ENCODE measurements at places on chromosomes 5 and 9. TPM values are rescaled to one million over a fixed set of nuclear protein-coding genes. Genes with fewer than 3 reads are reported as not detected.

The TNPO1 gene
- 126 TPM for total RNA-seq

The CDK9 gene
- total RNA-seq: 81.0 TPM

The TRIM36 gene
- total RNA-seq: 0.62 TPM

The GRM6 gene
- total RNA-seq: not detected

GRCh38 chr9:132451276-132451675, 41.3 kb downstream of the CFAP77 start:
- DNase-seq: no peak

DNA sequence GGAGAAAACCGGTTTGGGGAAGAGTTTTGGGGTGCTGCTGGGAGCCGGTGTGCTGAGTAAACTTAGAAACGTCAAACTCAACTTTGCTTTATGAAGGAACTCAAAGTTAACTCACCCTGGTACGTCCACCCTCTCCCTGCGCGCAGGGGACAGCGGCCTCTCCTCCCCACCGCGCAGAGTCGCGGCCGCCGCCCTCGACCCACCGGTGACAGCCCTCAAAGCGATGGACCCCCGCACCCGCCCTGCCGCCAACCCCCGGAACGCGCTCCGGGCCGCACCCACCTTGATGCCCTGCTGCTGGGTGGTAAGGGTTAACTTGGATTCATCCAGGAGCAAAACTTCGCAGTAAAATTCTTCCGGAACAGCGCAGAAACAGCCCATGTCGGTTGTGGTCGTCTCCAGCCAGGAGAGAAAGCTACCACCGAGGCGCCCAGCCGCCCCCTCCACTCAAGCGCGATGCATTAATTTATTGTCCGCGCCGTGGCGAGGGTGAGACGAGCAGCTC, 366 bp downstream of the EPB41L4A start:
- DNase-seq: no peak

DNA sequence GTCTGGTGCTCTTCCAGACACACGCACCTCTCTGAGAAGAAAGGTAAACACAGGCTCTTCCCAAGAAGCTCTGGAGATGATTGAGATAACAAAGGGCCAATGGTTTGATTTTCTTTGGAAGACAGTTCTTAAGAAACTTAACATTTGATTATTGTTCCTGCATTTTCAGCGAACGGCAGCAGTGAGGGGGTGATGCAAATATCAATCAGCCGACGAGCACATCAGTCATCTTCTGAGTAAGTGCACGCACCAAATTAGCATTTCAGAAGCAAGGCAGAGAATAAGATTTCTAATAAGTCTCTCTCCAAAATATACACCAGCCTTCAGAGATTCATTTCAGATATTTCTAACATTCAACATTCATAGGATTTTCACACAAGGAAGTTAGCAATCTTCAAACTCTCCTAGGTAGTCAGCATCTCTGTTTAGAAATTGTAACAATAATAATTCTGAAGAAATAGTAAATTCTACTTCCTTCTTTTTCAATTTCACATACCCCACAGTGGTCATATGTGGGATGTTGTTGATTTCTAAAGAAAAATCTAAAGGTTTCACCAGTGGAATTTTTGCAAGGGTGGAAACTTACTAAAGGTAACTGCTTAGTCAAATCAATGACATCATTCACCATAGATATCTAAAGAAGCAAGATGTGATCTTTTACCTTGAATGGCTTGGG, 250.3 kb downstream of the SEC61B start:
- DNase-seq: no peak

DNA sequence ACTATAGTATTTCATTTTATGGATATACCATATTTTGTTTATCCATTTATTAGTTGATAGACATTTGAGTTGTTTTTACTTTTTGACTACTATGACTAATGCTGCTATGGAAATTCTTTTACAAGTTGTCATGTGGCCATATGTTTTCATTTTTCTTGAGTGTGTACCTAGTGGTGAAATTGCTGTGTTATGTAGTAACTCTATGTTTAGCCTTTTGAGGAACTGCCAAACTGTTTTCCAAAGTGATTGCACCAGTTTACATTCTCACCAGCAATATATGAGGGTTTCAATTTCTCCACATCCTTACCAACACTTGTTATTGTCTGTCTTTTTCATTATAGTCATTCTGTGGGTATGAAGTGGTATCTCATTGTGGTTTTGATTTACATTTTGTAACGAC, 75.4 kb downstream of the GRIA1 start:
- no peak for DNase-seq

GRCh38 chr9:75545287-75545686, 345.2 kb upstream of the PCSK5 start:
- no peak for DNase-seq

- DNase-seq: no peak
Measured at GRCh38 chr5:127810707-127811490, 107.7 kb downstream of the CCDC192 start.

DNA sequence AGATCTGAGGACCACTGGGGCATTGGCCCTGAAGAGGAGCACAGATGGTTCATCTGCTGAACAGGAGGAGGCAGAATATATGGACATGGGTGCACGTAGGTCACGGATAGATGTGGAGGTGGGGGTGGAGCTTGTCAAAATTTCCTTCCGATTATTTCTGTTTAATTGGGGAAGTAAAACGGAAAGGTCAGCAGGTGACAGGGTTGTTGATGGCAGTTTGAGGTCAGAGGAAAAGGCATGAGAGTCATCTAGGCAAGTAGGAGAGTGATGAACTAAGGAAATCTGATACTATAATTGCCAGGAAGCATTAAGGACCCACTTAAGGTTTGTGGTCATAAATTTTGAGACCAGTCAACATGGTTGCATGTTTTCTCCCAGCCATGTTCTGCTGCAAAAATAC, 8.4 kb upstream of the FAM81B start:
- no peak for DNase-seq

DNA sequence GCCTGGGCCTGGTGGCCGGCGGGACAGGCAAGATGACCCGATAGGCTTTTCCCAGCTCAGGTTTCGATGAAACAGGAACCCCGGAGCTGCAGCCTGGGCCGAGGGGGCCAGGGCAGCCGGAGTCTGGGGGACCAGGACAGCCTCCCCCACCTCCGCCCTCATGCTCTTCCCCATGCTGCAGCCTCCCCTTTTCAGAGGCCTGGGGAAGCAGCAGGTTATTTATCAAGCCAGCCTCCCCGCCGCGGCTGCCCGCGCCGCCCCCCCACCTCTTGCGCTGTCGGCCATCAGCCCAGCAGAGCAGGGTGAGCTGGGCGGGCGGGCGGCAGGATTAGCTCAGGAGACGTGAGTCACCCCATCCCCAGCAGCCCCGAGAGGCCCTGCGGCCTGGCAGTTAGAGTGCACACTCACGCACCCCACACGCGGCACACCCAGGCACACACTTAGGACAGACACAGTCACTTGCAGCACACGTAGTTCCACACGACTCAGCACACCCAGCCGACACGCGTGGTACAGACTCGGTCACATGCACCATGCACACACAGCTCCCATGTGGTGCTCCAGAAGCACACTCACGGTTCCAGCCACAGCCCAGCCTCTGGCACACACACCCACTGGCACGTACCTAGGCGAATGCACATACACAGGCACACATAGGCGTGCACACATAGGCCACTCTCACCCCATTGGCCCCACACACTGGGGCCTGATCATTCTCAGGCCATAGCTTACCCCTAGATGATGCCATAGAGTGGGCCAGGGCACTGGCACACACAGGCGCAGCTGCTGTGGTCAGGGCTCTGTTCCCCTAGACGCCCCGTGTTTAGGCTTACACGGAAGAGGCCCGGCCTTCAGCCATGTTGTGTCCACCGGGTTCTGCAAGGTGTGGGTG, 13.0 kb downstream of the CXXC5 start:
- peak; percentile 89 for DNase-seq

- DNase-seq: no peak
Measured at GRCh38 chr5:150407096-150407720, 5.5 kb downstream of the CD74 start.
